ENCODE measurements at places on chromosomes 3 and 15. TPM values are rescaled to one million over a fixed set of nuclear protein-coding genes. Genes with fewer than 3 reads are reported as not detected.
A peak's percentile ranks its signal among the peaks of the same experiment; 100 is the strongest.

- no peak overlapping the region for H3K4me3 ChIP-seq
- H3K4me1 ChIP-seq: peaks cover 18% of the 10 kb centered on the region
- DNase-seq: no peak
These were observed 49.0 kb downstream of the CCDC54 start for GRCh38 chr3:107426223-107426622.

The P2RY14 gene
- total RNA-seq: 2.9 TPM

The NECTIN3 gene
- 7.6 TPM for total RNA-seq

- no peaks in the 10 kb centered on the region for H3K36me3 ChIP-seq
- H3K4me1 ChIP-seq: peaks cover 17% of the 10 kb centered on the region
- no peak for DNase-seq
- H3K4me3 ChIP-seq: no peak overlapping the region
- no peak overlapping the region for H3K27ac ChIP-seq
These were observed 221.1 kb upstream of the WNT5A start for GRCh38 chr3:55708242-55708641.

GRCh38 chr3:187777331-187777941 is 32.2 kb upstream of the BCL6 start:
- no peaks in the 10 kb centered on the region for H3K36me3 ChIP-seq
- H3K4me3 ChIP-seq: no peak overlapping the region
- H3K4me1 ChIP-seq: peaks cover 11% of the 10 kb centered on the region
- no peak for DNase-seq
- H3K27ac ChIP-seq: no peak overlapping the region
- no peaks in the 10 kb centered on the region for H3K27me3 ChIP-seq

DNA sequence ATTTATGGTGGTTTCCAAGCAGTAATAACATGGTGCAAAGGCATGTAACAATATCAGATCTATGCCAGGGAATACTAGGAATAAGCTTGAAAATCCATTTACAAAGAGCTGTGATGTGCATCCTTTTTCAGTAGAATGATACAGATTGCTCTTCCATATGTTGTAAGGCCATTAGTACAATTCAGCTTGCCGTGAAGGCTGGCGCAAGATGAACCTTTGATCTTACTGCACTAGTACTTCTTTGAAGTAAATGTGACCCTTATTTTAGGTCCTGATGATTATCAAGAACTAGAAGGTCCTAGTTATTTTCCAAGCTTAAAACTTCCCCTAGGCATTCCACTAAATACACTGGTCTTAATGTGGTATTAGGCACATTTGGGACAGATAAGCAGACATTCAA is 210.1 kb upstream of the CD96 start:
- no peak overlapping the region for H3K27ac ChIP-seq
- no peaks in the 10 kb centered on the region for H3K4me1 ChIP-seq
- DNase-seq: no peak
- H3K36me3 ChIP-seq: no peaks in the 10 kb centered on the region

DNA sequence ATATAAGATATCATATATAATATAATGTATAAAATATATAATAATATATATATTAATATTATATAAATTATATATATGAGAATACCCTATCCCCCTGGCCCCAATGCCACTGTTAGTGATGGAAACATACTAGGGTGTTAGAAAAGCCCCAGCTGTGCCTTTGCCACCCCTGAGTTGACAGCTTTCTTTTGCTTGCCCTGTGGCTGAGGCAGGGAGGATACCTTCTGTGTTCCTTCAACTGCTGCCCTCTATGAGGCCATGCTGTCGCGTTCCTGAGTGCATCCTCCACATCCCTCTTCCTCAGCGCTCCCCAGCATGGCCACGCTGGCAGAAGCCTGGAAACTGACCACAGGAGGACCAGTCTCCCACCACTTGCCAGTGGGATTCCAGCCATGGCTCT is 26.3 kb downstream of the FAN1 start:
- H3K4me1 ChIP-seq: no peaks in the 10 kb centered on the region
- no peak for DNase-seq
- H3K27me3 ChIP-seq: no peaks in the 10 kb centered on the region
- no peak overlapping the region for H3K4me3 ChIP-seq
- no peak overlapping the region for H3K27ac ChIP-seq

DNA sequence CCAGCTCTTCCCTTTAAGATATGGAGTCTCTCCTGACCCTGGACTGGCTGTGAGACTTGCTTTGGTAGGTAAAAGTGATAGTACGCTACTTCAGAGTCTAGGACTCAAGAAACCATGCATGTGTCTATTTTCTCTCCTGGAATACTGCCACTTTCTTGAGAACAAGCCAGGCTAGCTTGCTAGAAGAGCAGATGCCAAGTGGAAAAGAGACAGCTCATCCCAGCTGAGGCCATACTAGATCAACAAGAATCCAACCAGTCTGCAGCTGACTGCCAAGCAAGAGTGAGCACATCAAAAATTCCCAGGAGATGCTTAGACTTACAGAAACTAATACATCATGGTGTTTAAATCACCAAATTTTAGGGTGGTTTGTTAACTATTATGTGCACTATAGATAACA is 208.3 kb upstream of the RBMS3 start:
- no peak for DNase-seq
- no peaks in the 10 kb centered on the region for H3K4me1 ChIP-seq
- H3K36me3 ChIP-seq: no peaks in the 10 kb centered on the region
- no peak overlapping the region for H3K4me3 ChIP-seq
- no peaks in the 10 kb centered on the region for H3K27me3 ChIP-seq
- H3K27ac ChIP-seq: no peak overlapping the region

GRCh38 chr15:48888191-48888590 is 10.3 kb downstream of the EID1 start:
- no peak for DNase-seq
- H3K36me3 ChIP-seq: no peaks in the 10 kb centered on the region
- no peaks in the 10 kb centered on the region for H3K27me3 ChIP-seq
- H3K27ac ChIP-seq: peak overlapping the region; percentile 44
- H3K4me1 ChIP-seq: no peaks in the 10 kb centered on the region
- no peak overlapping the region for H3K4me3 ChIP-seq

GRCh38 chr15:32843219-32843815 is 125.5 kb downstream of the GREM1 start:
- H3K27ac ChIP-seq: no peak overlapping the region
- DNase-seq: no peak
- H3K36me3 ChIP-seq: no peaks in the 10 kb centered on the region
- H3K27me3 ChIP-seq: peaks cover 31% of the 10 kb centered on the region
- no peaks in the 10 kb centered on the region for H3K4me1 ChIP-seq

The TRIM42 gene
- total RNA-seq: not detected

The AHSG gene
- not detected for total RNA-seq

GRCh38 chr15:69603369-69604071 is 150.9 kb downstream of the RPLP1 start:
- peaks cover 14% of the 10 kb centered on the region for H3K27me3 ChIP-seq
- no peak overlapping the region for H3K4me3 ChIP-seq
- no peaks in the 10 kb centered on the region for H3K4me1 ChIP-seq
- no peak overlapping the region for H3K27ac ChIP-seq
- H3K36me3 ChIP-seq: no peaks in the 10 kb centered on the region
- DNase-seq: no peak

DNA sequence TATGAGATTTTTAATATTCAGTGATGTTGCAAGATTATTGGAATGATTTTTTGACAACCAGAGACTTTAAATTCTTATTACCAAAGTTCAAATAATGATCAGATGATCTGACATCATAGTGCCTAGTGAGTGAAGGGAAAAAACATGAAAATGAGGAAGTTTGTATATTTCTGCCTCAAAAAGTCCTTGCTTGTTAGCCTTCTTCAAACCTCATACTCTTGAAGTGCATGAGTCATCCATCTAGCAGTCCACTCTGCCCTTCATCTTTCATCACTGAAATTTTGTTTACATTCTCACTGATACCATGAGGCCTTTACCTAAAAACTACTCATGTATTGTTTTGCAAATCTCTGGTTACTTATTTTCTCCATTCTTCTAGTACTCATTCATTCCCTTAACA is 23.9 kb upstream of the OR5H6 start:
- H3K4me3 ChIP-seq: no peak overlapping the region
- no peak for DNase-seq
- no peaks in the 10 kb centered on the region for H3K36me3 ChIP-seq

The ARPP21 gene
- total RNA-seq: not detected

DNA sequence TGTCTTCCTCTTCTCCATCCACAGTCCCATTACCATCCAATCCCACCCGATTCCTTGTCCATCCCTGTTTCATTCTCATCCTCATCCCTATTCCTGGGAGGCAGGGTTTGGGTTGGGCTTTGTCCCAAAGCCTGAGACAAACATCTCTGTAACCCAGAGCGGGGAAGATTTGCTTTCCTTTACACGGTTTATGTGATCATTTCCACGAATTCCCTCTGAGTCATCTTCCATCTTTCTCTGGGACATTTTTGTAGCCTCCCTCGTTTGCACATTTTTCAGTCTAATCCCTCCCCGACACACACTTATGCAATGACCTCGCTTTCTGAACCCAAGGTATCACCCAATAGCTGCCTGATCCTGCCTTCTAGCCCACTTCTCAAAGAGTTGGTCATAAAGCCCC is 22.8 kb downstream of the DUOX2 start:
- H3K27me3 ChIP-seq: peaks cover 9% of the 10 kb centered on the region
- H3K27ac ChIP-seq: no peak overlapping the region
- peaks cover 4% of the 10 kb centered on the region for H3K4me1 ChIP-seq
- no peak overlapping the region for H3K4me3 ChIP-seq

The LRTM1 gene
- total RNA-seq: not detected

The IL16 gene
- 3.8 TPM for total RNA-seq

The KIF23 gene
- 0.38 TPM for total RNA-seq

- DNase-seq: no peak
- H3K27ac ChIP-seq: no peak overlapping the region
- H3K4me3 ChIP-seq: no peak overlapping the region
These were observed 232.3 kb upstream of the SEMA6D start for GRCh38 chr15:47484997-47485396.

DNA sequence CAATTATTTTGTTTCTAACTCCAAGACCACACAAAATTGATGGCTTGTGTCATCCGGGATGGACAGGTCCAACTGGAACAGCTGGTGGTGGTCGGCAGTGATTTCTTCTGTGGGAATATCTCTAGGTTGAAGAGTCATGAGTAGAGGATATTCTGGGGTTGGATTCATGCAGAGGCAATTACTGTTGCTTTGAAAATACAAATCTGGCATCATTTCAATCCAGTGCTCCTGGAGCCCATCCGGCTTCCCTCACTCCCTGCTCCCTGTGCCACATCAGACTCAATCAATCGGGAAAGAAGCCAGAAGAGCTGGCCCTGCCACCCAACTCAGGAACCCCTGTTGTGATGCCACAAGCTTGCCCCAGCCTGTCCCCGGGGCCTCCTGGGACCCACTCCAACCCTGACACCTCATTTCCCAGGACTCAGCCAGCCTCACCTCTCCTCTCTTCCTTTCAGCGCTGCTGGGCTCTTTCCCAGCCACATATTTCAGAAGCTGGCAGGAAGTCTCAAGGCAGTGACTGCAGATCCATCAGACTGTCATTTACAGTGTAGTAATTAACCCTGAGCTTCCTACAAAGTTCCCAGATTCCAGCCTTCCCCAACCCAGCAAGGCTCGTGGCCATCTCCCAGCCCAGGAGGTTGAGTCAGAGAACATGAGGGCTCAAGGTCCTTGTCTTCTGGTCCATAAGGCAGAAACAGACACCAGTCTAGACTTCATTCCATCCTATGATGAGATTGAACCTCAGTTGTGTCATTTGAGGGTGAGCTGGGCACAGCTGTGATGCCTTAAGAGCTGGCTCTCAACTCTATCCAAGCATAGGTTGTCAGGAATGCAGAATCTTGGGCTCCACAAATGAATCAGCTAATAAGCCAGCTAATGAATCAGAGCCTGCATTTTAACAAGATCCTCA is 114.0 kb downstream of the FAM174B start:
- no peaks in the 10 kb centered on the region for H3K36me3 ChIP-seq
- DNase-seq: peak; percentile 24
- no peak overlapping the region for H3K27ac ChIP-seq
- H3K4me1 ChIP-seq: peaks cover 10% of the 10 kb centered on the region

- no peaks in the 10 kb centered on the region for H3K4me1 ChIP-seq
- no peaks in the 10 kb centered on the region for H3K27me3 ChIP-seq
- no peak overlapping the region for H3K4me3 ChIP-seq
- DNase-seq: no peak
These were observed 11.6 kb downstream of the STRIT1 start for GRCh38 chr3:155281912-155282311.

The VIPR1 gene
- total RNA-seq: 1.7 TPM

DNA sequence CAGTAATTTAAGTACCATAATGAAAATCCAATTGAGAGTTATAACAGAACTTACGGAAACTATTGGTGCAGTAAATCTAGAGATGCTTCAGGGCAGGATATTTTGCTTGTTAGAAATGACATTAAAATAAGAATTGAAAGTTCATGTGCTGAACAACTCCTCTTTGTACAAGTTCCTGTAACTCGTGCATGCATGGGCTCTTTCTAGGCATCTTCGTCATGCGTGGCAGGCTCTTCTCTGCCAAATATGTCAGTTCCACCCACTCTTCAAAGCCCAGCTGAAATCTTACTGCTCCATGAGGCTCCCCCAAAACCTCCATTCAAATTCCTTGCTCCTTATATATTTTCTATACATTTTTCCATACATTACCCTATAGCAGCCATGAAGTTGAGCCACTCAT is 48.7 kb downstream of the FBN1 start:
- no peak for DNase-seq
- peaks cover 16% of the 10 kb centered on the region for H3K4me1 ChIP-seq
- H3K4me3 ChIP-seq: no peak overlapping the region
- no peak overlapping the region for H3K27ac ChIP-seq
- H3K27me3 ChIP-seq: no peaks in the 10 kb centered on the region

DNA sequence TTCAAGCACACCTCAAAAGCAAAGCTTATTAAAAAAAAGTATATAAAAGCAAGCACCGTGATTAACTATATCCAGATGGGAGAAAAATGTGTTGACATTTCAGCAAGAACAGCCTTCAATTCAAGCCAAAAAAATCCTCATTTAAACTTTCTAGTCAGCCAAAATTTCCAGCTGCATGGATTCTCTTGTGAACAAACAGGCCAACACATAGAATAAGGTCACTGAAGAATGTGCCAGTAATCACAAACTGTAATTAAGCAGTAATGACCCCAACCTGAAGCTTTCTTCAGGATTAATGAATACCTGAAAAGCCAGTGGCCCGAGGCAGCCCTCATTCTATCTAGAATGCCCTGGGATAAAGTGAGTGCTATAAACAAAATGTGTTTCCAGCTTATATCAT is 130.7 kb upstream of the KCNMB2 start:
- no peak overlapping the region for H3K27ac ChIP-seq
- DNase-seq: no peak
- H3K4me3 ChIP-seq: no peak overlapping the region

The MUC20 gene
- 4.7 TPM for total RNA-seq

- peak overlapping the region; percentile 95 for H3K27ac ChIP-seq
- peaks cover 57% of the 10 kb centered on the region for H3K4me1 ChIP-seq
- H3K27me3 ChIP-seq: no peaks in the 10 kb centered on the region
- H3K4me3 ChIP-seq: peak overlapping the region; percentile 84
These were observed 999 bp downstream of the SQOR start for GRCh38 chr15:45635763-45636292.

- H3K4me1 ChIP-seq: no peaks in the 10 kb centered on the region
- H3K4me3 ChIP-seq: no peak overlapping the region
- H3K36me3 ChIP-seq: no peaks in the 10 kb centered on the region
- no peaks in the 10 kb centered on the region for H3K27me3 ChIP-seq
- no peak overlapping the region for H3K27ac ChIP-seq
These were observed 90.7 kb downstream of the CNTN6 start for GRCh38 chr3:1183320-1184048.
